ENCODE measurements at places on chromosomes 5 and 9.

DNA sequence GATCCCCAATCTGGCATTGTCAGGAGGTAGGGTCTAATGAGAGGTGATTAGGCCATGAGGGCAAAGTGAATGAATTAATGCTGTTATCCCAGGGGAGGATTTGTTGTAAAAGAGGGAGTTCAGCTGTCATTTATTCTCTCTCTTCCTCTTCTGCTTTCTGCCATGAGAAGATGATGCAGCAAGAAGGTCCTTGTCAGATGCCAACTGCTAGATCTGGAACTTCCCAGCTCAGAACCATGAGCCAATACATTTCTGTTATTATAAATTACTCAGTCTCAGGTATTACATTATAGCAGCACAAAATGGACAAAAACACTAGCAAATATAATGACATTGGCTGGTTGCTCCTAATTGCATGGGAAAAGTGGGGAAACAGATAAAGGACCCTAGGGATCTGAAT, 15.6 kb upstream of the BICD2 start:
- DNase-seq, result no peak

- no peak for DNase-seq
These were observed 172.2 kb downstream of the DAB2IP start for GRCh38 chr9:121823451-121824169.

DNA sequence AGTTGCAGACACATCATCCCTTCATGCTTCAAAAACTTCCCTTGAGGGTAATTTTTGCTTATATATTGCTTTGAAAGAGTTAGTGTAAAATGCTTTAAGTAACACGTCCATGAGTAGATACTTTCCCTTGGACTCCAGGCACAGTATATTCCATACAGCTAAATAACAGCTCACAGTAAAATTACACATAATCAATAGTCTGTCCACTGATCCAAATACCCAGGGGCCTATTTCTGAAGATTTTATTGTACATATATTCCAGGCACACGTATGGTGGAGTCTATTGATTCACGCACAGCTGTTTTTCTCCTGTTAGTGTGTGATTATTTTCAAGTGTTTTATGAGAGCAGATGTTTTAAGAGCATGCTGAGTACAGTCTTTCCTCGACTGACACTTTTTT, 223.7 kb upstream of the GRAMD2B start:
- no peak for DNase-seq

DNA sequence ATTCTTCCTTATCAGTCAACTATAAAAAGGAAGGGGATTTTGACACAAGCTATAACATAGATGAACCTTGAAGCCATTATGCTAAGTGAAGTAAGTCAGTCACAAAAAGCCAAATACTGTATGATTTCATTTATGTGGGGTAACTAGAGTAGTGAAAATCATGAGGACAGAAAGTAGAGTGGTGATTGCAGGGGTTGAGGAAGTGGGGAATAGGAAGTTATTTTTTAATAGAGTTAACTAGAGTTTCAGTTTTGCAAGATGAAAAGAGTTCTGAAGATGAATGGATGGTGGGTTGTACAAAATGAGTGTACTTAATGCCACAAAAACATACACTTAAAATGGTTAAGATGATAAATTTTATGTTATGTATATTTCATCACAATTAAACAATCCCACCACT, 65.4 kb upstream of the FAM174A start:
- DNase-seq, result no peak

- DNase-seq, result peak; percentile 42
These were observed at the start of gene ALDH1B1 for GRCh38 chr9:38392235-38393127. TSS of gene ALDH1B1 (plus strand) at chr9:38392702. CDS start at chr9:38395749, 3,047 bp downstream.

DNA sequence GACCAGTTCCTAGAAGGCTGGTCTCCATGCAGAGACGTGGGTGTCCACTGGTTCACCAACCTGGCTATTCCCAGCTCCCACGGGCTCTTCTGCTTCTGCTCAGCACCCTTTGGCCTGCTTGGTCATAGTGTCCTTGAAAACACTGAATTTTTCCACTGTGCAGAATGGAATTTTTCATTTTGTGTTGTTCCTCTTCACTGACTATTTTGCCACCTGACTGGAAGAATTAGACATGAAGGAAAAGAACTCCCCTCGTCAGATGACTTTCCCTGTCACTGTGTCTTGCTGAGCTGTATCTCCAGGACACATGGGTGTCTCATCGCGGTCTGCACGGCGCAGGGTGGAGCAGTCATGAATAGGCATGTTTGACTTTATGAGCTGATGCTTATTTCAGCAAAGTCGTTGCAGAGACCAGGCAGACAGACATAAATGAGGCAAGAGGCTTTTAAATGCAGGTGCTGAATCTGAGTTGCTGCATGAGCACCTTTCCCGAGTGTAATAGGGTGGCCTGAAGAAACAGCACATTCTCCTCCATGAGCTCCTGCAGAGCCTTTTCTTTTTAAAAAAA, 50.2 kb upstream of the SEMA4D start:
- DNase-seq, result no peak

DNA sequence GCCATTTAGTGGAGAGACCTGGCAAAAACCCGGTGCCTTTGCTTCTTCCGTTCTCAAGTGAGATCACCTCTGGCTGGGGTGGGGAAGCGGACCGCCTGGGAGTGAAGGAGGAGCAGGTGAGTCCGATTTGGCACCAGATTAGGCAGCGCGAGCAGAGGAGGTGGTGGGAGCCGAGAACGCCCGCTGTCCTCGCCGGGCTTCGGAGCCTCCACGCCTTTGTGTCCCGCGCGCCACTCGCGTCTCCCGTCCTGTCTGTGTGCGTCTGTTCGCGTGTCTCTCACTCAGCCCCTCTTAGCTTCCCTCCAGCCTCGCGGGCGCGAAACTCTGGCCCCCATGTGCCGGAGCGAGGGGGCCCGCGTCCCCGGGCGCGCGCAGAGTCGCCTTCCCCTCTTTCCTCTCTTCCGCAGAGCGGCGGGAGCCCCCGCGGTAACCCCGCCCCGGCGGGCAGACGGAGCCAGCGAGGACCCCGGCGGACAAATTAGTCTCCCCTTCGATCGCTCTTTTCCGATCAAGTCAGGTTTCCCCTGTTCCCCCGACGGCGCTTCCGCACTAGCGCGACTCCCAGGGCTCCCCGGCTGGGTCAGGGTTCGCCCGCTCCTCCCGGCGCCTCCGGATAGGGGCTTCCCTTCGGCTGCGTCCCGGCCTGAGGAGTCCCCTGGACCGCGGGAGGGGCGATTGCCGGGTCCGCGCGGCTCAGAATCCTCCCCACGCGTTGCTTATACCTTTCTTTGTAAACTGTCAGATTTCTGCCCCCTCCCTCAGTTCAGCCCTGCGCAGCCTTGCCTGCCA, 7.1 kb downstream of the POU4F3 start:
- no peak for DNase-seq

GRCh38 chr5:121962347-121962670, 534 bp downstream of the SRFBP1 start:
- no peak for DNase-seq

GRCh38 chr5:141757402-141757801, 75.4 kb upstream of the ARAP3 start:
- DNase-seq, result no peak

DNA sequence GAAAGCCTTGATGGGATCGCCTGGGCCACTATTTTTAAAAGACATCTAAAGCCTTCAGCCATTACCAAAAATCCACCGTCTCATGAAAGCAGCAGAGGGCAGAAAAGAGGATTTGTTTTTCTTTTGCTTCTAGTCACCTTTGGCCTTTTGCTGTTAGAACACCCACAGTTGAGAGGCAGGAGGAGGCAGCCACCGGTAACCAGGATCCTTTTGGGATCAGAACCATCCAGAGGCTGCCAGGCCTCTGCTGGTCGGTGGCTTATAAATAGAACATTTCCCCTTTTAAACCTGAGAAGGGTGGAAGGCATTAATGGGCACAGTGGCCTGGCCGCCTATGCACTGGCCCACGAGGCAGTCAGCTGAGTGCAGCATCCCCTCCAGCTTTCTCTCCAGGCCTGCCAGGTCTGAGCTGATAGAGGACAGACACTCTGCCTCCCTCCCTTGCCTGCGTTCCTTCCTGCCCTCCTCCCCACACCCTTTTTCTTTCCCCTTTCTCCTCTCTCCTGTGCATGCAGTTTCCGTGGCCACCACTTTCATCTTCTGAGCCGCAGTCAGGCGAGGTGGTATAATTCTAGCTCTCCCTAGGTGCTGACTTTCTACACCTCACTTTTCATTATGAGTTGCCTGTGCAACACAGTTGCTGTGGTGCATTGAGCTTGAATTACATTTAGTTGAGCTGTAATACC, 253.4 kb downstream of the ARHGAP26 start:
- DNase-seq, result no peak

DNA sequence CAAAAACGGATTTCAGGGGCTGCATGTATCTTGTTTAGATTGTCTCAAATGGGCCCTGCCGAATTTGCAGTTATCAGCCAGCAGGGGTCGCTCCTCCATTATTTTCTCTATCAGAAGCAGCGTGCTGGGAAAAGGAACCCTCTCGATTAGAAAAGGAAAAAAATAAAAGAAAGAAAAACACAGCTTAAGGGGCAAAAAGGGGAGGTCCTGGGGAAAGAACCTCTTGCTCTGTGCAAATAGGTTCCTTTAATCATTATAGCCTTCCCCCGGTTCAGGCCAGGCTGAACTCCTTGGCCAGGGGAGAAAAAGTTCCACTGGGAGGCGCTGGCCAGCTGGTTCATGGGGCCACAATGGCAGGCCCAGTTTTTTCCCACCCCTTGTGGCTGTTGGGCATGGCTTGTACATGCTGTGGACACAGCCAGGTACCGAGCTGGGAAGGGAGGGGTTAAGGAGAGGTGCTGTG, 25.0 kb upstream of the CAPSL start:
- DNase-seq, result no peak

GRCh38 chr5:71922584-71923106, 184.6 kb upstream of the MAP1B start:
- DNase-seq, result no peak

GRCh38 chr5:170164921-170165320, 59.2 kb downstream of the FOXI1 start:
- no peak for DNase-seq

GRCh38 chr5:80964919-80965318, 4.8 kb downstream of the RASGRF2 start:
- DNase-seq, result no peak

DNA sequence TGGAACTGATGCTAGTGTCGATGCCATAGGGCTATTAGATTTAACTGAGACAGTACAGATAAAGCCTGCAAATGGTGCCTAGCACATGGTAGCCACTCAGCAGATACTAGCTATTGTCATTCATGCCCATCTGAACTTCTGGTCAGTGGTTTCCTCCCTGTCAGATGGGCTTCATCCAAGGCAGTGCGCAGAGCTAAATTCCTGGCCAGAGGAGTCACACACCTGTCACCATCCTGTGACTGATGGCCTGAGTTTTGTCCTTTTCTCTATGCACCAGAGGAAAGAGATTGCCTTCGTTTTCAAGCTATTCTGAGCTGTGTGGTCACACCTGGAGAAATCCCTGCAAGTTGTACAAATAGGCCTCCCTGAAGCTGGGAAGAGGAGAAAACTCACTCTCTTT, 34.7 kb downstream of the MSX2 start:
- DNase-seq, result no peak

DNA sequence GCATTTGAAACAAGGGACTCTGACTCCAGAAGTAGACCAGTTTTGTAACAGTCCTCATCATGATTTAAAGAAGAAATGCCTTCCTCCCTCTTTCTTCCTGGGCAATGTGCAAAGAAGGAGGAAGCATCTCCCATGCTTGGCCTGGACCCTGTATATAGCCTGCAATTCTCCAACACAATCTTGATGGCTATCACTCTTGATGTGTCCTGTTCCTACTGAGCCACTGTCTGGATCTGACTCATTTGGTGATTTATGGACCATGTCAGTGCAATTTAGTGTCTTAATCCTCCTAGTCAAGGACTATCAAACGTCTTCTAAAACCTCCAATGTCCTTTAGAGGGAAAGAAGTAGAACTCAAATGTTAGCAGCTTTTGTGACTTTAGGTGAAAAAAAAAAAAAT, 697.3 kb downstream of the TLR4 start:
- DNase-seq, result no peak

DNA sequence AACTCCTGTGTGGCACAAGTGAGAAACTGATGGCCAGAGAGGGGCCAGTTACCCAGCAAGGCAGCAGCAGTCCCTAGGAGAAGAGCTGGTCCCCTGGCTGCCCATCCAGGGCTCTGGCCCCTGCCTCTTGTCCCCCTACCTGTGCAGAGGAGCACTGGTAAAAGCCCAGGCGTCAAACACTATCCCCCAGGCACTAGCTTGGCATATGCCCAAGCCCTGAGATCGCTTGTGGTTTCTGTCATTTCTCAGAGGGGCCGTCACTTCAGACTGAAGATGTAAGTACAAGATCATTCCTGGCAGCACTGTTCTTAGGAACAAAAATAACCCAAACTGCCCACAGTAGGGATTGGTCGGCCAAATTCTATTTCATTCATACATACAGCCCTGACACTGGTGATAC, 53.9 kb downstream of the COL15A1 start:
- DNase-seq, result no peak

- no peak for DNase-seq
These were observed 5.3 kb downstream of the PRDM6 start for GRCh38 chr5:123094237-123094918.

DNA sequence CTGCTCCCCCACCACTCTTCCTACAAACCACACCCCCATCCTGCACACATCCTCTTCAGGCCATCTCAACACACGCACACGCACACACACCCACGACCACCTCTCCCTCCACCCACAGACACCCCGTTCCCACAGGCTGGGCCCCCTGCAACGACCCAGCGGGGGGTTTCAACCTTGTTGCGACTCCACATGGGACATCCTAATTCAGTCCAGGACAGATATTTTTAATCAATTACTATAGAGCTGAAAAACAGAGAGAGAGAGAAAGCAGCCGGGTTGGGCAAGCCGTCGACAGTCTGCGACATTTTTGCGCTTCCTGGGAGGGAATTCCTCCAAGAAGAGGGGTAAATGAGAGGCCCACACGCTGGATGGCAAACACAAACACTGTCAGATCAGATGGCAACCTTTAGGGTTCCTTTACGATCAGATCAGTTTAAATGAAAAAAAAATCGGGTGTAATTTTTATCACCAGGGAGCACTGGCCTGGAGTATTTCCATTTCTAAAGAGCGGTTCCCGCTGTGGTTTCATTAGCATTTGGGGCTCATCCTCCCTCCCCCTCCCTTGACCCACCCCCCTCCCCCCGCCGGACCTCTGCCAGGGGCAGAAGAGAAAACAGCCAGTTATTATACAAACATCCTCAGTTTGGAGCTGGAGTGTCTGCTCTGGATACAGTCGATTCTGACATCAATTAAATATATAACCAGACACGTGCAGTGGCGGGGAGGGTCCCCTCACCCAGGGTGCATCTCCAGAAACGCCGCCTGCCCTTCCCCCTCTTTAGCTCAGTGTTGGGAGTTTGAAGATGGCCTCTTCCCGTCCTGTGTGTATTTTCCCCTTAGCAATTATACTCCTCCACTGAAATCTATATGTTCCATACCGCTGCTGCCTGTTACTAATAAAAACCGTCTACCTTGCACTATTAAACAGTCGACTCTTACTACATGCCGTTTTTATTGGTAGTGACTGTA, 2.3 kb upstream of the IRX2 start:
- DNase-seq, result no peak

DNA sequence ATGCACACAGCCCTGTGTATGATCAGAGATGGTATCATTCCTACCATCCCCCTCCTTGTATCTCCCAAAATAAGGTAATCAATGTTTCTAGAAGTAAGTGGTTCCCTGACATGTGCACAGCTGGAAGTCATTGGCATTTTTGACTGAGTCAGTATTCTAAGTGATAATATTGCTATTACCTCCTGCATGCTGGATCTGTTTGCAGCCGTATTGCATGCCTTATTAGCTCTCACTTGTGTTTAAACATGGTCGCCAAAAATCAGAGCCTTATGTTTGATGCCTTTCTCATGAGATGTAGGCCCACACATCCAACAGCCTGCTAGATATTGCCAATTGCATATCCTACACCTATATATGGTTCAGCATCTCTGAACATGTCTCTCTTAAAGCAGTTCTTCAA, 254.3 kb downstream of the CDH12 start:
- DNase-seq, result no peak

- DNase-seq, result no peak
These were observed 12.8 kb upstream of the ZNF618 start for GRCh38 chr9:113863345-113863744.

Data from stimulated activated CD4-positive, alpha-beta T cell treated with anti-CD3 and anti-CD28 coated beads, Interleukin-4, amount 100 ng/mL, for 4 hours (primary cell).